ENCODE measurements at places on chromosomes 2 and 18. TPM values are rescaled to one million over a fixed set of nuclear protein-coding genes. Genes with fewer than 3 reads are reported as not detected.

Gene PIKFYVE
- 48.3 TPM for total RNA-seq

- no peak for DNase-seq
Measured at GRCh38 chr2:48448274-48449061, 81.5 kb upstream of the STON1 start.

GRCh38 chr2:154814856-154815255 is 116.4 kb downstream of the KCNJ3 start:
- no peak for DNase-seq

Gene FHOD3
- 3.9 TPM for total RNA-seq

DNA sequence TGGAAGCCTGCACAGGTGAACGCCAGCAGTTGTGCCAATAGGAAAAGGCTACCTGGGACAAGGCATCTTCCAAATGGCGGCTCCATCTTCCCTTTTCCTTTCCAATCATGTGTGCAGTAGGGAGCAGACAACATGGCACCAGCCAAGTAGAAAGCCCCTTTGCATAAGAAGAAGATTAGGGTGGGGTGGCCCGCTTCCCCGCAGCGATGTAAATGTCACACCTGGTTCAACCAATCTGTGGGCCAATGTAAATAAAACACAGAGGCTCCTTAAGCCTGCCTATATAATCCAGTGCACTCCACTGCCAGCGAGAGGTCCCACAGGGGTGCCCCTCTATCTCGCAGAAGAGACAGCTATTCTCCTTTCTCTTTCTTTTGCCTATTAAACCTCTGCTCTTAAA is 468.4 kb upstream of the CRIM1 start:
- DNase-seq = no peak

GRCh38 chr2:74834792-74835755 is 1.1 kb downstream of the HK2 start:
- DNase-seq = peak; percentile 70

Gene CAPN14
- total RNA-seq = not detected

Gene SCN1A
- not detected for total RNA-seq

- no peak for DNase-seq
Measured at GRCh38 chr18:10057401-10057893, 143.6 kb downstream of the VAPA start.

Gene PIEZO2
- 0.85 TPM for total RNA-seq

Gene SLC9A4
- not detected for total RNA-seq

GRCh38 chr2:10780491-10780820 is 32.1 kb downstream of the PDIA6 start:
- DNase-seq = no peak

GRCh38 chr18:11565716-11566115 is 43.7 kb upstream of the SLC35G4 start:
- DNase-seq = no peak

GRCh38 chr2:148614014-148614321 is 30.6 kb upstream of the EPC2 start:
- DNase-seq = no peak

- no peak for DNase-seq
Measured at GRCh38 chr2:29224693-29225551, 109.7 kb downstream of the CLIP4 start.

DNA sequence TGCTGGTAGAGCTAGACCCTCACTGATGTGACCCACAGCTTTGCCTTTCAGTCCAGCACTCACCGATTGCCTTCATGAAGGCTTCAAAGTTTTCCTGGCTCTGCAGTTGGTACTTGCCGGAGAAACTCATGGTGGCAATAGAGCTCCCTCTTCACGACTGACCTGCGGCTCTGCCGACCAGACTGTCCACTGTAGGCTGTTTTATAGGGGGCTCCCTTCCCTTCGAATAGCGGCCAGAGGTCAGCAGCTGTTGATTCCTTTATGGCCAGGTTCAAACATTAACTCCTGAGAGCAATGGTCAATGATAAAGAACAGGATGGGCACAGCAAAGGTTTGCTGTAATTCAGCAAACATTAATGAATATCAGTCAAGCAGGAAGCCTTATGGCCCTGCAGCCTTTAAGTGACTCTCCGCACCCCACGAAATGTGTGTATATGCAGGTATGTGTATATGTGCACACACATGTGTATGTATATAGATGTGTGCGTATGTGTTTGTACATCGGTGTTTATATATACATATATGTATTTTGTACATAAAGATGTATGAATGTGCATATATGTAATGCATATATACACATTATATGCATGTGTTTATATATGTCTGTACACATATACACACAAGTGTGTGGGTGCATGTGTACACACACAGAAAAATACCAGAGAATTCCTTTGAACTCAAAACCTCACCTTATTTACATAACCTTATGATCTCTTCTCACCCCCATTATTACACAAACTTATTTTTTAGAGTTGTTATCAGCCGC is at the start of gene FABP1:
TSS of gene FABP1 (minus strand) at position 175 of the 766 bp plus-strand sequence. CDS start at position 130, 45 bp downstream.
- no peak for DNase-seq

- no peak for DNase-seq
Measured at GRCh38 chr2:238843476-238843875, 4.4 kb upstream of the TWIST2 start.

DNA sequence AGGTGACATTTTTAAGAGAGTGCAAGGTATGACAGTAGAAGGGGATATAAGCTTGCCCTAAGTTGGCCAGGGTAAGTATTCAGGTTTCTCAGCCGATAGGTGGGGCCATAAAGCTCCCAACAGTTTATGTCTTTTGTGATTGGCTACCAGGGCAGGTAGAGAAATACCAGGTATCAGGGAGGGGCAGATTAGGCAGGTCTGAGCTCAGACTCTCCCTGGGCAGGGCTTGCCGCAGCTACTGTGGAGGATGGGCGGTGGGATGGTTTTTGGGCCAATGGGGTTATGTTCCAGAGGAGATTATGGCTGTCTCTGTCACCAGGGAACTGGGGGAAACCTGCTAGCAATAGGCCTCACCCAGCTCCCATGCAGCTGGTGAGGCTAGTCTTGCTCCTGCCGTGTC is 211.6 kb downstream of the PTH2R start:
- no peak for DNase-seq

- DNase-seq = no peak
Measured at GRCh38 chr2:69490486-69490885, 53.3 kb upstream of the NFU1 start.

DNA sequence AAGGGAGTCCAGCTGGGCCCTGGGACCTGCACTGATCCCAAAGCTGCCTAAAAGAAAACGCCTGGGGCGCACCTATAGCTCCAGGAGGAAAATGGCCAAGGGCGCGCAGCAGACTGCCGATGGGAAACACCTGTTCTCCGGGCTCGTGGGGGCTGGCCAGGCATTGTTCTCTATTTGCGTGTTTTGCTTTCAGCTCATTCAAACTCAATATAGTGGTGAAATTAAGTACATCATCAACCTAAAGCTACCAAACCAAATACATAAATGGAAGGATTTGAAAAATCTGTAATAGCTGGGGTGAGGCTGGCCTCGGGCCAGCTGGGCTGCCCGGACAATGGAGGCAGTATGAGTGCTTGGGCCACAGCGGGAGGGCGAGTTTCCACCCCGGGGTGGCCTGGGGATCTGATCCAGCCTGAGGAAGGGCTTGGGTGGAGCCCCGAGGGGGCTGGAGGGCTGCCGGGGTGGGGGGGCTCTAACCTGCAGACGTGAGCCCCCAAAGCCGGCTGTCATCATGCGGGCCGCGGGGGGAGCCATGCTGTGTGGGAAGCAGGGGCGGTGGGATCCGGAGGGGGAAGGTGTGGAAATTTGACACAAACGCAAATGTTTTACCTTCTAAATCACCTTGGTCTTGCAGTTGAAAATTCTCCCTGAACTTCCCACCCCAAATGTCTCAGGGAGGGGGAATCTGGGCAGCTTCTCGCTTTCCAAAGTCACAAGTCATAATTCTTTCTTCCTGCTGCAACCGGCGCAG is 77.6 kb downstream of the ASB1 start:
- DNase-seq = no peak

Gene TMEM37
- total RNA-seq = 242 TPM

GRCh38 chr2:18123211-18123570 is 244.7 kb downstream of the KCNS3 start:
- no peak for DNase-seq

DNA sequence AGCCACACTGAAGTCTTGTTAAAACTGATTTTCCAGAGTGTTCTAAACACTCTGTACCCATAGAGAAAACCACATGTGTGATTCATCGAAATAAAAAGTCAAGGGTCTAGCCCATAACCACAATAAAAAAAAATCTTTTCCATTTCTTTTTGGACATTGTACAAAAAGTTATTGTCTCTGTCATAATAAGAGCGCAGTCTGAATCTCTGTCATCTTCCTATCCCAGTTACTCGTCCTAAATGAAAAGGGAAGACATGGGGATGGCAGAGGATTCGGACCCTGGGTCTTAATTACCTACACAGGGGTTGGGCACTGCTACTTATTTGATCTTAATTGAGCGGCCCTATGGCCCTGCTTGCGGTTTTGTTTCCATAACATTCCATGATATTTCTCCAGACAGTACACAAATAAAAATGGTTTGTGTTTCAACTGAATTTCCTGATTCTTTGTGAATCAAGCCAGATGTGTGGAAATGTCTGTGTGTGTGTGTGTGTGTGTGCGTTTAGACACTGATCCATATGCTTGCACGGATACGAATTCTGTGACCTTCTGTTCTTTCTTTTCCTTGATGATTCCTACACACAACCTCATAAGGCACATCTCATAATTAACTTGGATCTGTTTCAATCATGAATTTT is 133.4 kb upstream of the SPATS2L start:
- no peak for DNase-seq

DNA sequence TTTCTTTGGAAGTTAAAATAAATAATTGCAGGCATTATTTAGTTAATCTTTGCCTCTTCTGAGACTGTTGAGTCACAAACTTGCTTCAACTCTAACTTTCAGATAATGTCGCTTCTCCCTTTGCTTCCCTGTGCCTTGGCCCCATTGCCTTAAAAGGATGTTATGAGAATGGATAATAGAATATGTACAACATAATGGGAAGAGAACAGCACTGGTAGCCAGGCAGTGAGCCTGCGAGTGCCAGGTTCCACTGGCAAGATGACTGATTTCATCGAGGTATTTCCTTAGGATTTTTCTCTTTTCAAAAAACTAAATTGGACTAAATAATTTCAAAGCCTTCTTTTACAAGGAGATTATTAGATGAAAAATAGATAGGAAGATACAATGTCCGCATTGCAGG is 420.9 kb downstream of the TGIF1 start:
- no peak for DNase-seq

GRCh38 chr18:9649164-9649540 is 34.8 kb upstream of the PPP4R1 start:
- DNase-seq = no peak

DNA sequence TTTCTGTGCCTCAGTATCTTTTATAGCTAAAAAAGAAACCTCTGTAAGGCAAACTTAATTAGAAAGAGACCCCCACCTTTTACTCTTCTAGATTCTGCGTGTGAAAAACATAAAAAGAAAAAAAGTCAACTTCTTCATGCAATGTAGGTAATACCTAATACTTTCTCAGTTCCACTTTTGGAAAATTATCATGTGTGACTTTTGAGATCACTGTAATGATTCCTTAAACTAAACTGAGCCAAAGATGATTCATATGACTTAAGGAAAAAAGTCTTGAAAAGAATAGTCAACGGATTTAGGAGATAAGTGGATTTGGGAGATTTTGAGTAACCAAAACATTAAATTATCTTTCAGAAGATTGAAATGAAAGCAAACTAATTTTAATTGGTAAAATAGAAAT is 48.9 kb downstream of the PLEKHA3 start:
- no peak for DNase-seq

Gene RFTN2
- 1.1 TPM for total RNA-seq

DNA sequence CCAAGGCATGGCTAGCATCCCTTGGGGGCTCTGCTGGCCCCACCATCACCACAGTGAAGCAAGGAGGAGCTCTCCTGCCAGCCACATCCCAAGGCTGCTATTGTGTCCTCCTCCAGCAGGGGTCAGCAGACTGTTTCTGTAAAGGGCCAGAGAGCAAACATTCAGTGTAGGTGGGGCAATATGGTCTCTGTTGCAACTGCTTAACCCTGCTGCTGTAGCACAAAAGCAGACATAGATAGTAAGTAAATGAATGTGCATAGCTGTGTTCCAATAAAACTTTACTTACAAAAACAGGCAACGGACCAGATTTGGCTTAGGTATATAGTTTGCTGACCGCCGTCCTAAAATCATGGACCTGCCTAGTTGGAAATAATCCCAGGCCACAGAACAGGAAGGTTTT is 36.4 kb upstream of the ZBTB7C start:
- DNase-seq = peak; percentile 91

Gene WNT6
- total RNA-seq = not detected

GRCh38 chr2:217706095-217706494 is 296.7 kb downstream of the TNS1 start:
- DNase-seq = no peak

Gene CTAGE1
- not detected for total RNA-seq

GRCh38 chr2:20208476-20208859 is 16.5 kb downstream of the SDC1 start:
- no peak for DNase-seq

- no peak for DNase-seq
Measured at GRCh38 chr18:3760741-3761140, 310.8 kb downstream of the TGIF1 start.

GRCh38 chr18:6865251-6865650 is 135.7 kb downstream of the ARHGAP28 start:
- DNase-seq = no peak

DNA sequence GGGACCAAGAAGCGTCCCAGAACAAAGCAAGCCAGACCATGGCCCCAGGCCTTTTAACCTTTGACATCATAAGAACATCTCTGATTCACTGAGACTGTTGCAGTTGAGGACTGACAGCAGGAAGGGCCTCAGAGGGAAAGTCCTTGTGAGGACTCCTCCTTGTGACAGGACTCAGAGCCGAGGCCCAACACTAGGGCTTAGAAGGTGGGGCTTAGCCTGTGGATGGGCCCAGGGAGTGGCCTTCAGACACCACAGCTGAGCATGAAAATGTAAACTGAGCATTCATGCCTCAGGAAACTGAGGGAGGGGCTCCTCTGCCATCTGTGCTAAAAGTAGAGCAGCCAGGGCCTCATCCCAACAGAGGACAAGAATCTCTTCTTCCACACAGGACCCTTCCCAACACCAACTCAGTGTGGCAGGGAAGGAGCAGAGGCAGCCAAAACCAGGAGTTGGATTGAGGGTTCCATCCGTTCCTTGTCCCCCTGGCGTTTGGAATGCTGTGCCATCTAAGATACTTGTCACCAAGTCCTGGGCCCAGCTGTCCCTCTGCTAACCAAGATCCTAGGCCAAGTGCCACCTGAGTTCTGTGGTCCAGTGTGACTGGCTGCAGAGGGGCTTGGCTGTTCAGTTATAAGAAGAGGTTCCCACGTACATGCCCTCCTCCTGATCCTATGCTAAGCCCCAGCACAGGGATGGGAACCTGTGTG is 37.5 kb upstream of the CAB39 start:
- DNase-seq = no peak
